HFF-Myc (cell line): ENCODE measurements at places on chromosomes 13 and 19.

GRCh38 chr13:45412274-45413049 lies 5.7 kb downstream of the SLC25A30 start:
- no peak for DNase-seq

GRCh38 chr19:57263244-57263741 lies 17.0 kb upstream of the ZNF460 start:
- no peak for DNase-seq

DNA sequence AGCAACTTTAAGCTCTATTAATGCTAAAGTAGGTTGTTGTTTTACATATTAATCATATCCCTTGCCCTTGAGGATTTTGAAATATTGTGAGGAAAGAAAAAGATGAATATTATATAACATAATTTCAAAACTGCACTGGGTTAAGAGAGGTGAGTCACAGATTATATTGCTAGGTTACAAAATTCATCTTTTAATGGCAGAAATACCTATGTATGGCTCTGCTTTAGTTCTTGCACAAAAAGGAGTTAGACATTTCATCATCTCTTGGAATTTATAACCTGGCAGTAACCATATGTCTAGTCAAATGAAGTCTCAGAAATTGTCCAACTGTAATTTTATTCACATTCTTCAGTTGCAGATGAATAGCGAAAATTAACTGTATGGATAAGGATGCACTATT lies 2041.1 kb downstream of the OLFM4 start:
- DNase-seq: no peak

GRCh38 chr13:74450525-74450845 lies 316.3 kb upstream of the KLF12 start:
- DNase-seq: no peak

- no peak for DNase-seq
These were observed 99.2 kb downstream of the SLC7A1 start for GRCh38 chr13:29496241-29496712.

GRCh38 chr13:96052656-96053002 lies 572 bp downstream of the UGGT2 start:
- DNase-seq: no peak

DNA sequence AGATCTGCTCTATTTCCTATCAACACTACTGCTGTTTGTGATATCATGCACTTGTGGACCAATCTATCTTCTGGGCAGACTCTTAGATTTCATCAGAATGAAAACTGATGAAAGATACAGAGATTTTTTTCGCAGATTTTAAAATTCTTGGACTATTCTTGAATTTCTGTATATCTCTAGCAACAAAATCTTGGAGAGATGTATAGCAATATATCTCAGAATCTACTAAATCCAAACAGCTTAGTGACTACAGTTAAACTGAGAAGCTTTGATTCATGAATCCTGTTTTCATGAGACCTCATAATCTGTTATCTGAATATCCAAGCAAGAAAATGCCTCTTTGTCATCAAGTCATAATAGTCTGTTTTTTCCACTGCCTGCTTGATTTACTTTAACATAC lies 28.0 kb upstream of the FREM2 start:
- no peak for DNase-seq

GRCh38 chr19:11578258-11579142 lies 1.1 kb upstream of the ACP5 start:
- DNase-seq: no peak

DNA sequence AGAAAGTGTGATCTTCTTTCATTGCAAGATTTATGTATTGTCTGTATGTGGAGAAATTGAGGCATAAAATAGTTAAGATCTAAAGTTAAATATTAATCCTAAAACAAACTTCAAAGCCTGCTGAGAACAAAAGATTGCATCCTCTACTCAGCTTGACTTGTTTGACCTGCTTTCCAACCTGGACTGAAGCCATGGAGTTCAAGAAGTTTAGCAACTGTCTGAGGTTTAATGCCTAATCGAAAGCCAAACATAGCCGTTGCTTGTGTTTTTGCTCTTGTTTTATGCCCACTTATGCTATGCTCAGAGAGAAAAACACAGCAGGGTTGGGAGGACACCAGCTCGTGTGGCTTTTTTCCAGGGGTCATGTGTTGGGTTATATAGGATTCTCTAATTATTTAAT lies 135.6 kb downstream of the NUFIP1 start:
- no peak for DNase-seq

GRCh38 chr13:60035874-60036273 lies 127.9 kb downstream of the DIAPH3 start:
- DNase-seq: no peak
